ENCODE measurements at places on chromosomes 7 and 10. TPM values are rescaled to one million over a fixed set of nuclear protein-coding genes. Genes with fewer than 3 reads are reported as not detected.

- peak; percentile 52 for DNase-seq
Measured at GRCh38 chr10:95430231-95430951, 130.8 kb downstream of the SORBS1 start.

DNA sequence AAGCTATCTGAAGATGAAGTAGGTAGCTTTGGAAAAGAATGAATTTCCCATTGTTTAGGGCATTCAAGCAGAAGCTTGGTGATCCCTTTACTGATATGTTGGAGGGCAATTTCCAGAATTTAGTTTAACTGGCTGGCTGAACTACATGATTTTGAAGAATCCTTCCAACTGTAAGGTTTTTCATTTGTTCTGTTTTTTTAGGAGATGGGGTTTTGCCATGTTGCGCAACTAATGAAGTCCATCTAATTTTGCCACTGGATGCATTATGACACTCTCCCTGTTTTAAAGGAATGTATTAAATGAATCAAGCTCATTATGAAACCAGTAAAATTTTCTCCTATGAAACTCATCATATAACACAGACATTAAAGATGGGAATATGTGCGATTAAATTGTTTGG is 6.1 kb upstream of the DDX50 start:
- no peak for DNase-seq

DNA sequence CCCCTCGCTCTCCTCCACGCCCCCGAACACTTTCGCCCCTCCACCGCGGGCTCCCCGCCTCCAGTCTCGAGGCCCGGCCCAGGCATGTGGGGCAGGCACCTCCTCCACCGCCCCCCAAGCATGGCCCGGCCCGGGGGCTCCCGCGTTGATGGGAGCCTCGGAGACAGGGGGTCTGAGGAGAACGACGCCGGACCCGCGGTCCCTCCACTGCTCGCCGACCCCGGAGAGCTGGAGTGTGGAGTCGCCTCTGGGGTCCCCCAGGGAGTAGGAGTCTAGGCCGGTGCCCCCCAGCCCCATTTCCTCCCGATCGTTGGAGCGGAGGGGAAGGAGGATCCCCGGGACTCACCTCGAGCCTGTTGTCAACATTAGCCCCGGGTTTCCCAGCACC is 206 bp downstream of the UPF2 start:
- no peak for DNase-seq

GRCh38 chr7:134593530-134594392 is 44.9 kb downstream of the AKR1B15 start:
- DNase-seq = no peak

TBATA gene
- 0.27 TPM for polyA plus RNA-seq

FAM237B gene
- polyA plus RNA-seq = 0.40 TPM

DNA sequence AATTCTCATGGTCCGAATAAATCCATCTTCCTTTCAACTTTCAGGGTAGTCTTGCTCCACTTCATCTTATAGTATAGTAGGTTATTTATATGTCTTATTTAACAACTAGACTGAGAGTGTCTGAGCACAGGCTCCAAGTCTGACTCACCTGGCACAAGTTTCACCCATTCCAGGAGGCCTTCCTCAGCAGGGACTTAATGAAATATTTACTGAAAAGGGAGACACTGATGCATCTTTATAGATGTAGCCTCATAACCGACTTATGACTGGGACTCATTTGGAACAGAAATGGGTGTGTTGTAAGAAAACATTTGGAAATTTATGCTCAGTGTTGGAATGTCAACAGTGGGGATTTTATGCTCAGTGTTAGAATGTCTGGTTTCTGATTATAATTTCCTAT is 59.9 kb downstream of the CH25H start:
- DNase-seq = no peak

SLC13A1 gene
- polyA plus RNA-seq = 22.8 TPM

DNA sequence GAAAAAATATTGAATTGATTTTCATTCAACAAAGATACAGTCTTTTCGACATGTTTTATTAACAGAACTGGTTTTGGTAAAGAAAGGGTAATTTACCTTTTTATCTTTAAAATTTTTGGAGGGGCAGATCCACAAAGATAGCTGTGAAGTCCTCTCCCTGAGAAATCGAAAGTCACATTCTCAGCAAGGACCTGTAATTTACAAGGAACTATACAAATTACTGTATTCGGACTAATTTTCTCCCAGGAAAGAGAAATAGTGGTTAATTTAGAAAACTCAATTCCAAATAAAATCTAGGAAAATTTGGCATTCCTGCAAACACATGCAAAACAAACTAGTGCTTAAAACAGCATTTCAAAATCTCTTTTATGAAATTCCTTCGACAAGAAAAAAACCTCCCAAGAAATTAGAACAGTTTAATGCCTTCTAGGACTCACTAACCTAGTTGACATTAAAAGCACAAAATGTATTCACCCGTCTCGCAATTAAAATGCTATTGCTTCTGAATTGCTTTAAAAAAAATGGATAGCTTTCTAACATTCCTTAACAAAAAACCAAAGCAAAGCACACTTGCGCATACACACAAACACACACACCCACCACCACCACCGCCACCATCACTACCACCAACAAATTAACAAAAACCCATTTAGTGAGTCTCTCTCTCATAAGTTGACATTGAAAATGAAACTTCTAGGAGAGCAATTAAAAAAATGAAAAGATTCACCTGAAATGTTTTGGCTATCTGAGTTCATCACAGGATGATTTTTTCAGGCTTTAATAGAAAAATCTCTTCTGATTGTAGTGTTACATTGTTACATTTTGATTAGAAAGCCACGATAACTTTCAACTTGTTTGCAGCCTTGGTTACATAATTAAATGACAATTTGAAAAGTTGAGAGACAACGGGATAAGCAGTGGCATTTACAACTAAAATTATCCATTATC is 4.0 kb upstream of the NKX2-3 start:
- no peak for DNase-seq

DNA sequence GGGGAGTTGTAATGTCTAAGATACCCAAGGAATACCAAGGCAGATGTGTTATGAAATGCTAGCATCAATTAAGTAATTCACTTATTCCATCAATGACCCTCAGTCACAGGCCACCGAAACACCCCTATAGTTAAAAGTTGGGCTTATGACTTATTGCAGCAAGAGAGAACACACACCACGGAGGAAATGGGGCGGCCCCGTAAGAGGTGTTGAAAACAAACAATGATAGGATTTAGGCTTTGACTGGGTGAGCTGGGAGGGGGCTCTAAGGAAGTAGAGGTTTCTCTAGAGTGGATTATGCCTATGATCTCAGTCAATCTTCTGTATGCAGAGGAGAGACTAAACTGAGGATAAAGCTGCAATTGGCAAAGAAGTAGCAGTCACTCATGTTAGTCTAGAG is 45.4 kb upstream of the PRKCQ start:
- no peak for DNase-seq

DNA sequence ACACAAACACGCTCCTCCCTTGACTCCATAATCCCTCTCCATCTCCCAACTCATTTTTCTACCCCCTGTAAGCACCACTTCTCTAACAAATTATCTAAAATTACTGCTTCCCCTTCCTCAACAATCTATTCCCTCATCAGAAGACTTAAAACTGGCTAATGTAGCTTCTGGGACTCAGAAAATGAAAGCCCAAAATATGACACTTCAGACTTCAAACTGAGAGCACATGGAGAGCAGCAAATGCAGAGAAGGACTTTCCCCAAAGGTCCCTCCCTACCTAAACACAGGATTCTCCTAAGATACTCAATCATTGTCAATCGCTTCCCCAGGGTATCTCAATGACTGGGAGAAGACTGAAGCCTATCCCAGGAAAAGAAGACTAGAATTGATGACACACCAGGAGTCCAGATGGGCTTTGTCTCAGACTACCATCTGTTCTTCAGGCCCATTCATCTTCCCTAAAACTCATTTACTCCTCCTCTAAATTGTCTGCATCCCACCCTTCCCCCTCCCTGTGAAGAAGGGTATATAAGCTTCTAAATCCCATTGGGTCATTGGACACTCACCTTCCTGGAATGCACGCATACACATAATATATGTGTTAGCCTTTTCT is 39.2 kb downstream of the ST8SIA6 start:
- no peak for DNase-seq

SFTPA1 gene
- polyA plus RNA-seq = not detected

GRCh38 chr10:99540657-99541531 is 8.2 kb downstream of the NKX2-3 start:
- DNase-seq = no peak

GRCh38 chr10:29703271-29703670 is 68.5 kb upstream of the SVIL start:
- no peak for DNase-seq

- no peak for DNase-seq
Measured at GRCh38 chr7:153943861-153944260, 108.3 kb upstream of the DPP6 start.

ZPBP gene
- 0.25 TPM for polyA plus RNA-seq

DNA sequence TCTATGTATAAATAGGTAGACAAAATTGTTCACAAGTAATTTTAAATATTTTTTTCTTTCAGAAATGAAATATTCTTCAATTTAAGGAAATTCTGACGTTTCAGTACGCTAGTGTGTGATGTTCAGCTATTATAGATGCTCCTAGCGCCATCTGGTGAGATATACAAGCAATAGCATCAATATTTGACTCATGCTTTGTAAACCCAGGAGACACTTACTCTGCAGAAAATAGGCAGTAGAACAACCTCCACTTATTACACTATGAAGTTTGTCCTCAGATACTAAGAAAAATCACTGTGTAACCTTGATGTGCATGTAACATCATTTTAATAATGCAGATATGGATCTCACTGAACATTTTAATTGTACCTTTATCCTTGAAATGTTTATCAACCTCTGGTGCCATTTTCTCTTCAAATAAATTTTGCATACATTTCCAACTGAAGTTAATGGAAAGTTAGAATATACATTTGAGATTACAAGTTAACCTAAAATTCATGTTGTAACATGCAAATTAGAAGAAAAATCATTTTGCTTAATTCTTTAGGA is 151.5 kb upstream of the FAM3C start:
- DNase-seq = peak; percentile 15

C7orf57 gene
- polyA plus RNA-seq = 0.69 TPM

RBP3 gene
- polyA plus RNA-seq = 0.07 TPM

- no peak for DNase-seq
Measured at GRCh38 chr7:49631071-49631815, 142.2 kb upstream of the VWC2 start.

AIFM2 gene
- 5.0 TPM for polyA plus RNA-seq

DNA sequence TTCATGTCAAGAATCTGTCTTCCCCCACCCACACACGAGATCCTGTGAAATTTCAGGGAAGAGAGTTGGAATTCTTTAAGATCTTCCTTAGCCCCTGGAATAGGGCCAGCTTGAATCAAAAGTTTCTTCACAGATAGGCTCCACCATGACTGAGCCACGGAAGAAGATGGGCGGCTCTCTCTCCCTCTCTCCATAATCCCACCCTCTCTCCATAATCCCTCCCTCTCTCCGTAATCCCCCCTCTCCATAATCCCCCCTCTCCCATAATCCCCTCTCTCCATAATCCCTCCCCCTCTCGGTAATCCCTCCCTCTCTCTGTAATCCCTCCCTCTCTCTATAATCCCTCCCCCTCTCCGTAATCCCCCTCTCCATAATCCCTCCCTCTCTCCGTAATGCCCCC is 20.4 kb downstream of the SHH start:
- no peak for DNase-seq

DNA sequence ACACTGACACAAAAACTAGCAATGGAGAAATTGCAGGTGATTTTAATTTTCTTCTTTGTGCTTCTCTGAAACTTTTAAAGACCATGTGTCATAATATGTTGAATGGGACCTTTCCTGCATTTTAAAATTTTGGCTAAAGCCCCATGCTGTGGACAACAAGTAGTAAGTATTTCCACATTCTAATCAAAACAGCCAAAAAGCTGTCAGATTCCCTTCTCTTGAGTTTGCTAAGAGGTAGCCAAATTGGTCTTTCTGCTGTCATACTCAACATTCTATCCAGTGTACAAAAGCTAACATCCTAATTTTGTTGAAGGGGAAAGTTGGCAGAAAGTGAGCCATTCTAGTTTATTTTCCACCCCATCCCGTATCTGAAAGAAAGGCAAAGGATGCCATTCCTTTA is 447.6 kb downstream of the TFEC start:
- DNase-seq = no peak

- no peak for DNase-seq
Measured at GRCh38 chr10:61187601-61188000, 243.6 kb upstream of the RHOBTB1 start.

GRCh38 chr10:124802313-124802675 is 675 bp downstream of the ABRAXAS2 start:
- DNase-seq = no peak

PNLIPRP2 gene
- polyA plus RNA-seq = 0.05 TPM

DNA sequence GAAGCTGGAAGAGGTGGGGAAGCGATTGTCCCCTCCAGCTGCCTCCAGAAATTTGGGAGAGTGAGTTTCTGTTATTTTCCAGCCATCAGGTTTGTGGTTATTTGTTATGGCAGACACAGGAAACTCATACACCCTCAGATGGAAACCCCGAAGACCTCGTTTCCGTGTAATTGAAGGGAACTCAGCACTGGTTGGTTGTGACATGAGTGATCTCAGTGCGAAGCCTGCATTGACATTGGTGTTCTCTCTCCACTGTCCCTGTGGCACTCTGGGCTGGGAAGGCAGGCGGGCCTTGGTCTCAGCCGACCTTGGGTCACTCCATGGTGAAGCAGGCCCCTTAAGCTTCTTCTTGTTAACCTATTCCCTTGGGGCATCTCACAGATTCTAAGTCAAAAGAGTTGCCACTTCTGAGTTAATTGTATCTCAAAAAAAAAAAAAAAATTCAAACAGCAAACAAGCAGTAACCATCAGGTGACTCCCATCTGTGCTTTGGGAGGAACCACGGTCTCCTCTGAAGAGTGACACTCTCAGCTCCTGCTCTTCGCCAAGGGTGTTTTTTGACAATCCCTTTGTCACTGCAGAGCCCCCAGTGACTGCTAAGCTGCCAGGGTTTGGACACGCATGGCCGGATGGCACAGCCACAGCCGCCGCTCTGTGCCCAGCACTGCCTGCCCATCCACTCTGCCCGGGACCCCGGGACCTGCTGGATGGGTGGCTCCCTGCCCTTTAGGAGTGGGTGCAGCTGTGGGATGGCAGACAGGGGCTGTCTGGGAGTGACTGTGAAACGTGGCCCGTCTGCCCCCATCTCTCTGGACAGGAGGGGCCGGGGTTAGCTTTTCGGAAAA is 233.6 kb downstream of the PRPF18 start:
- no peak for DNase-seq

SFRP5 gene
- 0.11 TPM for polyA plus RNA-seq

DNA sequence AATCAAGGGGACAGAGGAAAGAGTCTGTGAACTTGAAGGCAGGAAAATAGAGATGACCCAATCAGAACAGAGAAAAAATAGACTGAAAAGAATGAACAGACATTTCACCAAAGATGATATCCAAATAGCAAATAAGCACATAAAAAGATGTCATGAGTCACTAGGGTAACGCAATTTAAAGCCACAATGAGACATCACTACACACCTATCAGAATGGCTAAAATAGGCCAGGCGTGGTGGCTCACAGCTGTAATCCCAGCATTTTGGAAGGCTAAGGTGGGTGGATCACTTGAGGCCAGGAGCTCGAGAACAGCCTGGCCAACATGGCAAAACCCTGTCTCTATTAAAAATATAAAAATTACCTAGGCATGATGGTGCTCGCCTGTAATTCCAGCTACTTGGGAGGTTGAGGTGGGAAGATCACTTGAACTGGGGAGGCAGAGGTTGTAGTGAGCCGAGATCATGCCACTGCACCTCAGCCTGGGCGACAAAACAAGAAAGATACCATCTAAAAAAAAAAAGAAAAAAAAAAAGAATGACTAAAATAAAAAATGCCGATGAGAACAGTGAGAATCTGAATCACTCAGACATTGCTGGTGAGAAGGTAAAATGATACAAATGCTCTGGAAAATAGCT is 100.9 kb downstream of the LHPP start:
- DNase-seq = no peak

GNG11 gene
- 56.6 TPM for polyA plus RNA-seq

All from right renal pelvis (tissue), 4 donors.